SHP77 treated with DMSO at 0.1 percent for 48 hours (cell line): ENCODE measurements at places on chromosomes 16 and 17.

DNA sequence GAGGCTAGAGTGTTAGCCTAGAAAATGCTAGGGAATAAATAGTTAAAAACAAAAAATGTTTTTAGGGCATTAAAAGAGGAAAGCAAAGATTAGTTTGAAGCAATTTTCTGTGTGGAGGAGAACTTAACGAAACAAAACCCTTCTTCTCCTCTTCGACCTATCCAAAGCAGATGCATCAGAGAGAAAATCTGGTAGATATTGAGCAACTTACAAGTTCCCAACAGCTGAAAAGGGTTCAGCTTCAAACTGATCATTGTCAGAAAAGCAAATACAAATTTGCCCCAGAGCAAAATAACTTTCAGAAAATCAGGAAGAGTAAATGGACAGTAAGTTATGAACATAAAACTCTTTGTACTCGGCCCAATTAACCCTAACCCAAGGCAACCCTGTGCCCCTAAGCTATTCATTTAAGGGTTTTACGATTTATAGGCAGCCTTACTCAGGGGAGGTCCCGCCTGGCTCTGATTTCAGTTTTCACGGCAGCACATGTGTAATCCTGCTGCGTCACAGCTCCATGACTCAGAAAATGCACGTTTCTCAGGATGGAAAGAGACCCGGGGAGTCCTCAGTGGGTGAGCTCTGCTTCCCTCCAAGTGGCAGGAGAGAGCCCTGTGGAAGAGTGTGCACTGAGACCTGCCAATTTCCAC, 405.7 kb upstream of the SALL1 start:
- DNase-seq = no peak

GRCh38 chr16:9568261-9568660, 476.8 kb downstream of the HAPSTR1 start:
- no peak for DNase-seq

DNA sequence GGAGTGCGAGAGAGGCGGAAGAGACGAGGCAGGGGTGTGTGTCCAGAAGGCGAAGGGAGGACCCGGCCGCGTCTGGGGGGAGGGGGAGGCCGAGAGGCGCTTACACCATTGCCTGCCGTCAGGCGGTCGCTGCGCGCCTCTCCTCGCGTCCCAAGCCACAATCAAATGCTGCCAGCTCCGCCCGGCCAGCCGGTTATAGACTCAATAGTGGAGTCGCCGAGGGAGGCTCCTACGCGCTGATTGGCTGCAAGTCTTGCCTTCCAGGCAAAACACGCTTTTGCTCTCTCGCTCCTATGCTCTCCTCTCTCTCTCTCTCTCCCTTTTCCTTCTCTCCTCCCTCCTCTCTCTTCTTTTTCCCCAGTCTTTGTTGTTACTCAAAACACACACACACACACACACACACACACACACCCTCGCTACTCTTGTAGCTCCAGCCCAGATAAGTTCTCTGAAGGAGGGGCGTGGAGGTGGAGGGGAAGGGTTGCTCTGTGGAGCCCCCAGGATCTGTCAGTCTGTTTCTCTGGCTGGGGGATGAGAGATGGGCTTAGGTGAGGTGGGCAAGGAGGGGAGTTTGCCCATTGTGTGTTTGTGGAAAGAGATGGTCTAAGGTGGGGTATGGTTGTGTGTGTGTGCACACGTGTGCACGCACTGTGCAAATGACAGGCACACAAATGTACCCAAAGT, at the start of gene DLX3:
Gene DLX3 (minus strand): TSS at position 170 of the 684 bp plus-strand sequence. CDS start 226 bp downstream, outside the sequence.
- no peak for DNase-seq

DNA sequence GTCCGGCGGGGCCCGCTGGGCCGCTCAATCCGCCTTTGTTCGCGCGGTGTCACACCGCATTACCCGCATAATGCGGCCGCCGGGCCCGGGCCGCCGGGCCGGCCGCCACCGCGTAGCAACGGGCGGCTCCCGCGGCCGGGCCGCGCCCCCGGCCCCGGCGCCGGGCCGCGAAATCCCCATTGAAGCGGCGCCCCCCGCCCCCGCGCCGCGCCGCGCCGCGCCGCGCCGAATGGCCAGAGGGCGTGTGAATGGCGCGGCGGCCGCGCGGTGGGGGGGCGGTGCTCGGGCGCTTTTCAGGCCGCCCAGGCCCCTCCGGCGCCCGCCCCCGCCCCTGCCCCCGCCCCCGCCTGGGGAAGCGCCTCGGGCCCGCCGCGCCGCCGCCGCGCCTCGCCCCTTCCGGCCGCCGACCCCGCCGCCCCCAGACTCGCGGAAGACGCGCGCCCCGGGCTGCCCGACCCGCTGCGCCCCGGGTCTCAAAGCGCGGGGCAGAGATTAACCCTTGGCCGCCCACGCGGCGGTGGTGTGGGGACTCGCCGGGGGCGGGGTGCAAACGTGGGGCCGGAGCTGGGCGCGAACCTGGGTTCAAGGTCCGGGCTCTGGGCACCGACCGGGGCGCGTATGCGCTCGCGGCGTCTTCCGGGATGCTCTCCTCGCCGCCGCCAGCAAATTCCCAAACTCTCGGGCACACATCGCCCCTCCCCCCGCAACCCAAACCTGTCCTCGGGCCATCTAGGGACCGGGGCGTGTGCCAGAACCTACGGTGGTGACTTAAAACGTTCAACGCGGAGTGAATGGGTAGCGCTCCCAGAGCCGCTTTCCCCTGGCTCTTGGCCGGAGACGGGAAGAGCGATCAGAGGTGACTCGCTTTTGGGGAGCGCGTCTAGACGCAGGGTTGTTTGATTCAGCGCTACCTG, 46.7 kb downstream of the WNT3 start:
- peak; percentile 9 for DNase-seq

GRCh38 chr16:59169168-59169567, 435.1 kb upstream of the GOT2 start:
- DNase-seq = no peak

GRCh38 chr17:81207610-81208581, 14.9 kb downstream of the CEP131 start:
- DNase-seq = no peak

- no peak for DNase-seq
Observed at GRCh38 chr17:65438708-65439294, 122.6 kb downstream of the AXIN2 start.

DNA sequence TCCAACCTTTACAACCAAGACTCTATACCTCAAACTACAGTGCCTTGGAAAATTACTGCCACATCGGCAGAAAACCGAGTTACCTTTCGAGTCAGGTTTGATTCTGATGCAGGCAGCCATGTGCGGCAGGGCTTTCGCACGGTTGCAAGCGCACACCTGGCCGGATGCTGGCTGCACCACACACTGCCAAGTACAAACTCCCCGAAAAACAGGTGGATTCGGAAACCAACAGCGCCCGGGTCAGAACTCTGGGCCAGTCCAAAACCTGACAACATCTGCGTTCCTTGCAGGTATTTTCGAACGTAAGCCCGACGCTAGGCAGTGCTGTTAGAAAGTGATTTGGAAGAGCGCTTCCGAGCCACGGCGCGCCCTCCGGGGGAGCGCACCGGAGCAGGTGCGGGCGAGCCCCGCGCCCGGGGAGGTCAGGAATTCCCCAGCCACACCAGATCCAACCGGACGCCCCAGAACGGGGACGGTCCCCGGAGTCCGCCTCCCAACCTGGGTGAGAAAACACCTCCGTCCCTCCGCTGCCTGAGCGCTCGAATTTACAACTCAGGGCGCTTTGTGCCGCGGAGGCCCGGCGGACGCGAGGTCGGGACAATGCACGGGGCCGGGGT, 1.2 kb downstream of the USP7 start:
- DNase-seq = no peak

- DNase-seq = peak; percentile 16
Observed at GRCh38 chr17:47615766-47616424, 33.8 kb upstream of the KPNB1 start.

DNA sequence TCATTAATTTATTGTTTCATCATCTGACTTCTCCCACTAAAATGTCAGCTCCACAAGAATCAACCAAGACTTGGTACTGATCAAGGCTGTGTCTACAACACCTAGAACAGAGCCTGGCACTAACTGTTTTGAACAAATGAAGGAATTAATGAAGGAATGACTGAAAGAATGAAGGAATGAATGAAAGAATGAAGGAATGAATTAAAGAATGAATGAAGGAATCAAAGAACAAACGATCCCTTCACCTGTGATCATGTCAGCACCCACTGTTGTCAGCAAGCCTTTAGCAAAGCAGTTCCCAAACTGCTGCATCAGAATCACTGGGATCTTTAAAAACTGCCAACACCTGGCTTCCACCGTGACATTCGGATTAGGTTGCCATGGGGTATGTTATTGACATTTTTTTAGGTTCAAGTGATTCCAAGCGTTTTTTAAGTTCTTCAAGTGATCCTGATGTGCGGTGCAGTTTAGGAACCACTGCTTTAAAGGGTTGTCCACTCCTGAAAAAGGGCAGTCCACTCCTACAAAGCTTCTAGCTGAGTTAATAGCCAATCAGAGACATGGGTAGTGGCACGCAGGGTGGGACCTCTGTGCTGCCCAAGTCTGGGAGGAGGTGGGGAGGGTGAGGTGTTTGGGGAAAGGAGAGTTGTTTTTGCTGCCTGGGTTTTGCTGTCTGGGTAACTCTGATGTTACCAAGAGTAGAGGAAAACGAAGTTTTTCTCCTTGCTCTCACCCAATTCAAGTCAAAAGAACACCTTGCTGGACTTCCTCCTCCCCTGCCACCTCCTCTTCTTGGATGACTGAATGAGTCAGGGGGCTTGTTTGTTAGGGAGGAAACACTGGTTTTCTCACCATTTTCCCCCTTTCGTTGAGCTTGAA, 89.7 kb downstream of the RAB11FIP4 start:
- no peak for DNase-seq

DNA sequence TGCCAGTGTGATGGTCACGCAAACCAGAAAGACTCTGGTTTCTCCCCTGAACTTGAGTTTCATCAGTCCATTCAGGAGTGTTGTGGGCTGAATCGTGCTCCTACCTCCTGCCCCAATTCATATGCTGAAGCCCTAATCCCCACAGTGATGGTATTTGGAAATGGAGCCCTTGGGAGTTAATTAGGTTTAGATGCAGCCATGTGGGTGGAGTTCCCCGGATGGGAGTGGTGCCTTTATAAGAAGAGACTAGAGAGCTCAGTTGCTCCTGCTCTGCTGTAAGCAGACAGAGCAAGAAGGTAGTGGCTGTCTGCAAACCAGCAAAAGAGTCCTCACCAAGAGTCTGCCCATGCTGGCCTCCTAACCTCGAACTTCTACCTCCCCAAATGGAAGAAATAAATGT, 160.3 kb upstream of the DYNLRB2 start:
- no peak for DNase-seq

GRCh38 chr17:80279895-80280294, 19.2 kb downstream of the RNF213 start:
- DNase-seq = no peak

- DNase-seq = no peak
Observed at GRCh38 chr17:30237296-30238002, 2.0 kb upstream of the SLC6A4 start.

DNA sequence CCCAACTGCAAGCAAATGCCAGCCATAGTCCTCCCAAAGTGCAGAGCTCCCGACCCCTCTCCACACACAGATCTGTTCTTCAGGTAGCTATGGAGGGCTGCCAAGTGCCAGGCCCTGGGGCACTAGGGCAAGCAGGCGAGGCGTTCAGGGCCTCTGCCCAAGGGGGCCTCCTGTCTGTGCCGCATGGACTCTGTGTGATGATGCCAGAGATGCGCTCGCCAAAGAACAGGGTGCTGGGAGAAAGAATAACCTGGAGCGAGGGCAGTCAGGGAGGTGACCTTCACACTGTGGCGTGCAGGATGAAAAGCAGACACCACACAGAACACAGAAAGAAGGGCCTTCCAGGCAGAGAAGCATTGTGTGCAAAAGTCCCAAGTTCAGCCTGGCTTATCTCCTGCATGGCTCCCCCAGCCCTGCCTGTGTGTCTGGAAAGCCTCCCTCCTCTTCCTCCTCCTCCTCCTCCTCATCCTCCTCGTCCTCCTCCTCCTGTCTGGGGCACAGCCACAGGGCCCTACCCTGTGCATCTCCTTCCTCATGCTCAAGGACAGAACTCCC, 44.2 kb downstream of the PEMT start:
- DNase-seq = no peak

GRCh38 chr17:65551267-65552040, 10.0 kb downstream of the AXIN2 start:
- no peak for DNase-seq

- no peak for DNase-seq
Observed at GRCh38 chr17:55601874-55602364, 90.7 kb upstream of the SMIM36 start.

DNA sequence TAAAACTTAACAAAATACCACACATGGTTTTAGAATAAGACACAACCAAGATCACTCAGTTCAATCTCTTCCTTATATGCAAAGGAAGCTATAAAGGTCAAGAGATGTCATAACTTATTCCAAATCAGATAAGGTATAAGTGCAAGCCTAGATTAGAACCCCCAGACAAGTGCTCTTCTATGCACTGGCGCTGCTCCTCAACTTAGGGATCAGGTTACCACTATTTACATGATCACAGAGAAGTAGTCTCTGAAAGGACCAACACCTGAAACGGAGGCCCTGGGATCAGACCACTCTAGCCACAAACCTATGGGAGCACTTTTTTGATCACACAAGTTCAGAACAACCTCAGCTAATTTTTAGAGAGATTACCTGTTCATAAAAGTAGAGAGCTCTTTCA, 16.6 kb downstream of the COPS3 start:
- no peak for DNase-seq

DNA sequence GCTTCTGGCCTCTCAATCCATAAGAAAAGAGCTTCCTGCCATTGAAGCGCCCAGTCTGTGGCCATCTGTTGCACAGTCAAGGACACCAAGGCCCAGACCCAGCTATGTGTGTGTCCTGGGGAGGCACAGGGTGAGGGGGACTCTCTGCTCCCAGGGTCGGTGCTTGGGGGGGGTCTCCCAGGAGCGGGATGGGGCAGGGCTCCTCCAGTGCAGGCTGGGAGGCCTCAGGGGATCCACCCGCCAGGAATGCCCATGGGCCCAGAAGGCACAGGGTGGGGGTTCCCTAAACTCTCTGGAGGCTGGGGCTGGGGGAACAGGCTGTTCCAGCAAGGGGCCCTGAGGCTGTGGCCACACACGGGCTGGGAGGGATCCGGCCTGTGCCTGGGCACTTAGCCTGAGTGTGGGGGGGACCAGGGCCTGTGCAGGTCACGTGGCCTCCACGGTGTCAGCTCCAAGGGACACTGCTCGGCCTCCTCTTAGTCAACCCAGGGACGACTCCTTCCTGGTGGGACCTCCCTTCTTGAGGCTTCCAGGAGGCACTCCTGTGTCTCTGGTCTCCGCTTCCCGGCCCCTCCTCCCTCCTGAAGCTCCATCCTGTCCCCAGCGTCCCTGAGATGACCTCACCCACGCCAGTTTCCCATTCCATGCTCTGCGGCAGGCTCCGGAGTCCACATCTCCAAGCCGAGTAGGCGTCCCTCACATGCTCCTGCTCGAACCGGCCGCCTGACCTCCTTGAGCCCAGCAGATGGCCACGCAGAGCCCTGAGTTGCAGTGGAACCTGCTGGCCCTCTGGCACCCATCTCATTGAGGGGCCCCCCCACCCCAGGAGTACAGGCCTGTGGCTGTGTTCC, 23.1 kb upstream of the BAHCC1 start:
- no peak for DNase-seq

GRCh38 chr16:28187595-28188004, 24.2 kb downstream of the XPO6 start:
- no peak for DNase-seq
